ENCODE measurements at places on chromosomes 5 and 9.
A peak's percentile ranks its signal among the peaks of the same experiment; 100 is the strongest.

DNA sequence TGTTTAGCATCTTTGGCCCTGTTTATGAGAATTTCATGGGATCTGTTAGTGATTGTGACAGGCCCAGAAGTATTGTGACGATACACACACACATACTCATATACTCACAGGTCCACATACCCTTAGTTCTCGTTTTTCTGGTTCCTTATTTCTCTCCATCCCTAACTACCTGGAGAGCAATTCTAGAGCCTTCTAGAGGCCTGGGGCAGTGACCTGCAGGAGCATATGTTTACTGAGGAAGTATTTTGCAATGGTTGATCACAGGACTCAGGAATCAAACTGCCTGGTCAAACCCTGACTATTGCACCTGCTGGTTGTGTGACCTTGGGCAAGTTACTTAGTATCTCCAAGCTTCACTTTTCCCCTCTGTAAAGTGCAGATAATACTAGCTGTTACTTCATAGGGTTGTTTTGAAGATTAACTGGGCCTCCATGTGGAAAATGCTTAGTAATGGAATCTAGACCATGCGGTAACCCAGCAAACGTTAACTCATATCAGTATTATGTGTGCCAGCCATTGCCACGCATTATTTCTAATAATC lies 8.7 kb downstream of the PAPPA start:
- DNase-seq: no peak

- no peak for DNase-seq
Measured at GRCh38 chr9:116369706-116370105, 216.1 kb downstream of the PAPPA start.

- DNase-seq: peak; percentile 49
Measured at GRCh38 chr5:134527156-134527960, 1.9 kb downstream of the JADE2 start.

- DNase-seq: no peak
Measured at GRCh38 chr5:76544268-76544926, 78.8 kb downstream of the F2RL2 start.

GRCh38 chr9:69946800-69947437 lies 96.7 kb upstream of the MAMDC2 start:
- DNase-seq: no peak

DNA sequence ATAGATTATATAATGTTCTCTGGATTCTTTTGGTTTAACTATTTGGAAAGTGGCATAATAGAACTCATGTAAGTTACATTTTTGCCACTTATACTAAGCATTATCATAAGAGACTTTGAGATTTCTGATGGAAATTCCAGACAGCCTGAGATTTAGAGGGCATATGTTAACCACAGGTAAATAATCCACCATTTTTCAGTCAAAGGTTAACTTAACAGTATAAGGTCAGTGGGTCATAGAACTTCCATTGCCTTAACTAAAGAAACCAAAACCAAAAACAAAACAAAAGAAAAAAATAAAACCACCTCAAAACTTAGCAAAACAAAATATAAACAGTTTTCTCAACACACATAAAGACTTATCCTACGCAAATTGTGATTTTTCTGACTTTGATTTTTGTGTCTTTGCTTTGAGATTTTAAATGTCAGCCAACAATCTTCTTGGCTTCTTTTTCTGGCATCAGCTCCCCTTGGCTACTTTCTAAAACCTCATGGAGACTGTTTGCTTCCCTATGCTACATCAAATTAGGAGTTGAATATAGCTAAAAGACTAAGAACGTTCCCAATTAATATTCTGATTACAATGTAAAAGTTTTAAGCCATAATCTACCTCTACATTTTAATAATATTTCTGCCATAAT lies 430.1 kb upstream of the DAB2 start:
- no peak for DNase-seq

DNA sequence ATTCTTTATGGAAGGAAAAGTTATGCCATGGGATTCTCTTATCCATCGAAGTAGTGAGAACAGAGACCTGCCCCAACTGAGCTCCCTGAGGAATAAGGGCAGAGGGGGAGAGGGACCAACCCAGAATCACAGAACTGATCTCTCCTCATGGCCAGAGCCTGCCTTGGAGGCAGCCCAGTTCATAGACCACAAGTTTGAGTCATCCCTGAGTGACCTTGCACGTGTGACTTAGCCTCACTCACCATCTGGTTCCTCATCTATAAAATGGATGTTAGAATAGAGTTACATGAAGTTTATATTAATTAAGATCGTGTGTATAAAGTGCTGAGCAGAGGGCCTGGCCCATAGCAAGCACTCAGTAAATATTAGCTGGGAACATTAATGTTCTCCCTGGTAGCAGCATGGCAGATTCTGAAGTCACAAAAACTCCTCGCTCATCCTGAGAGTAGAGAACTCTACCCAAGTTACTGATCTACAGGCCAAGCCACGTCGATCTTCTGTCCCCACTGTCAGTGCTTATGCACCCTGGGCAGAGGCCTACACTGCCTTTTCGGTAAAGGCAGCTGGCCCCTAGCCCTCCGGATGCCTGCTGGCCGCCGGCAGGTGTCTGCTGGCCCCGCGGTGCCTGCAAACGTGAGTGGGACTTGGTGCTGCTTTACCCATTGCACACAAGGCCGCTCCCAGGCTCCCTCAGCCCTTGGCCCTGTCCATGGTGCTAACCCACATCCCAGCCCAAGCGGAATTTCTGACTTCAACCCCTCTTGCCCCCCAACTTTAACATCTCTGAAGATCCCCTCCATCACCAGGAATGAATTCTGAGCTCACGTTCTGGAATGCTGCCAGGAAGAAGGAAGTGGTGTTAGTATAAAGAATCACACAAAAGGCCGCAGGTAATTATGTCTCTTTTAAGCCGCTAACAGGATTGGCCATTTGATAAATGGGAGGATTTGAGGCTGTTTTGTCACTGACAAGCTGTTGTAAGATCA lies 61.1 kb upstream of the ARAP3 start:
- DNase-seq: peak; percentile 50

DNA sequence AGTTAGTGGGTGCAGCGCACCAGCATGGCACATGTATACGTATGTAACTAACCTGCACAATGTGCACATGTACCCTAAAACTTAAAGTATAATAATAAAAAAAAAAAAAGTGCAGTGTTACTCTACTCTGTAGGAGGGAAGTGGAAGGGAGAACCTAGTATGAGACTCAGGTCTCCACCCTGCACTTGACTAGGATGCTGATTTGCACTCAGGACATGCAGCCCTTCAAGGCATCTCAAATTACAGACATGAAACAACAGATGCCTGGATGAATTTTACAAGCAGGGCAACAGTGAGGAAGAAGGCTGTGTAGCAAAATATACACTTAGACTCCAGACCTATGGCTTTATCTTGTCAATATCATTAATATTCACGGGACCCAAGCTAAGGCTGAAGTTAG lies 16.5 kb downstream of the TRIM32 start:
- DNase-seq: no peak

GRCh38 chr9:4105183-4105582 lies 194.7 kb downstream of the GLIS3 start:
- DNase-seq: no peak

GRCh38 chr5:138408023-138408422 lies 30.8 kb upstream of the REEP2 start:
- no peak for DNase-seq

DNA sequence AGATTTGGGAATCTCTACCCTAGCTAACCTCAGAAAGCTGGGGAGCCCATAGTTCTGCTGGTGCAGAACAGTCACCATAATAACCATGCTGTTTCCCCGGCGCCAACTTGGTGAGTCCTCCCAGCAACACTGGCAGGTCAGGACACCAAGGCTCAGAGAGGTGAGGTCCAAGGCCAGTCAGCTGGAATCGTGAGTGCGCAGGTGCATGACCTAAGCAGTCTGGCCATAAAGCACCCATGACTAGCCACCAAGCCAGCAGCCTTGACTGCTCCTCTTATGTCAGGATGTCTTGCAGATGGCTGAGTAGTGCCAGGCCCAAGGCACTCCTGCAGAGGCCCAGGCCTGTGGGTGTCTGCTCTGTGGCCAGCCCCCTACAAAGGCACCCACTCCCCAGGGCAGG lies 2.6 kb downstream of the RNF44 start:
- DNase-seq: no peak

- no peak for DNase-seq
Measured at GRCh38 chr9:35793461-35793860, 2.1 kb downstream of the NPR2 start.

DNA sequence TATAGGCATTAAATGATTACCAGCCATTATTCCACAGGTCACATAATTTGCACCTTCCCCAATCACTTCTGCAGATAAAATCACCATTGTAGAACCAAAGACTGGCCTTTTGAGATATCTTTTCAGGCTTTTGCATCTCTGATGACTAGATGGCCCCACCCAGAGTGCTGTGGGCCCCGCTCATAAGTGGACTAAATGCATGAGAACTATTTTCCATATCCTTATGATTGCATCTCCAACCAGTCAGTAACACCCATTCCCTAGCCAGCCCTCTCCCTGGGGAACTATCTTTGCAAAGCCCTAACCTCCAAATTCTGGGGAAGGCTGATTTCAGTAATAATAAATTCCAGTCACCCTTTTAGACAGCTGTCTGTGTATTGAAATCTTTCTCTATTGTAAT lies 53.5 kb upstream of the CDH9 start:
- no peak for DNase-seq

DNA sequence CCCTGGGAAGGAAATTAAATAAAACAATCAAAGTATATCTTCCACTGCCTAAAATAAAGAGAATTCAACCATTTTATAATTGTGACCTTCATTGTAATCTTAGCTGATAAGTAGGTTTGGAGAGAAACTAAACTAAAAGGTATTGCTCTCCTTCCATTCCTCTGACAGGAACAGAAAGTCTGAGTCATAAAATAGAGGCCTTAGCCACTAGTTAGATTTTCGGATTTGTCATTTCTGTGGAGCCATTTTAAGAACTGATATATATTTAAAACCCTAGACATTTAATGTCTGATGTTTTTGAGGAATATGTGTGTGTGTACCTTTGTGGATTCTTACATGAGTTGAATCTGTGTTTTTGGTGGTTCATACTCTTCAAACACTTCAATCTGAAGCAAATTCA lies 11.8 kb upstream of the TMC1 start:
- DNase-seq: no peak

DNA sequence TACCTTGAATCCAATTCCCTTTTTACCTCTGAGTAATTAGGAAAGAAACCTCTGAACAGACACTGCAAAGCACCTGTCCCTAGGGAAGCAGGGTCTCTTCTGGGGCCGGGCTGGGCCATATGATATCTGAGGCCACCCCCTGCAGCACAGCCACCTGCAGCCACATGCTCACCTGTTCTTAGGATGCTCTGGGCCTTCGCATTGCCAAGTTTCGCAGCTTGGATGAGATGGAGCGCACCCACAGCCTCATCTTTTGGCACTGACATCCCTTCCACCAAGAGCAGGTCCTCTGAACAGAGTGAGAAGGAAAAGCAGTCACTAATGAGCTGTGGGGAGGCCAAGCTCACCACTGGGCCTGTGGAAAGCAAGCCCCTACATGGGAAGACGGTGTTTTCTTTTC lies 27.3 kb downstream of the CLTA start:
- DNase-seq: peak; percentile 25

DNA sequence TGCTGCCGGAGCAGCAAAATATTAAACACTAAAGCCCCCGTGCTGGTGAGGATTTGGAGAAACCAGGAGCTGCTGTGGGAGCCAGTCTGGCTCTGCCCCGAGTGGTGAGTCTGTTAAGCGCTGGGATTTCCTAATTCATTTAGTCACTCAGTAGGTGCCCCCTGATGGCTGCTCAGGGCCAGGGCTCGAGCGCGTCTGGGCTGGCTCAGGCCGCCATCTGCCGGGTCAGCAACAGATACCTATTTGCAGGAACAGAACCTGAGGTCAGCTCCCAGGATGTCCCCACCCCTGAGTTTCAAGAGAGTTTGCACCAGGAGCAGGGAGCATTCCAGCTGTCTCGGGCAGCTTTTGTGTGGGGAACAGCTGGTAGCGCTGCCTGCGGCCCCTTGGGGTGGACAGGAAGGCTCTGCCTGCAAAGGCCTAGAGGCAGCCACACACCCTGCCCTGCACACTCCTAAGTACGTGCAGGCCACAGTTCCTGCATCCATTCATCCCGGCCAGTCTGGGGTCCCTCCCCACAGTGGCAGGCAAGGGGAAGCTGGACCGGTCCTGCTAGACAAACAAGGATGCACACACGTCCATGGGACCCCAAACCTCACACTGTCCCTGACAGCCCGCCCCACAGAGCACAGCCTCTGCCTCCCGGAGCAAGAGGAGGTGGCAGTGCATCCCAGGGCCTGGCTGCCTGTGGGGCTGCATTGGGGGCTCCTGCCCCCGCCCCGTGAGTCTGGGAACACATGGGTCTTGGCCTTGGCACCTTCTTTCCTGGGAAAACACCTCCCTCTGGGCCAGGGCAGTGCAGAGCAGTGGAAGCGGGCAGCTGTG lies 83.7 kb downstream of the ADAMTS2 start:
- DNase-seq: no peak

DNA sequence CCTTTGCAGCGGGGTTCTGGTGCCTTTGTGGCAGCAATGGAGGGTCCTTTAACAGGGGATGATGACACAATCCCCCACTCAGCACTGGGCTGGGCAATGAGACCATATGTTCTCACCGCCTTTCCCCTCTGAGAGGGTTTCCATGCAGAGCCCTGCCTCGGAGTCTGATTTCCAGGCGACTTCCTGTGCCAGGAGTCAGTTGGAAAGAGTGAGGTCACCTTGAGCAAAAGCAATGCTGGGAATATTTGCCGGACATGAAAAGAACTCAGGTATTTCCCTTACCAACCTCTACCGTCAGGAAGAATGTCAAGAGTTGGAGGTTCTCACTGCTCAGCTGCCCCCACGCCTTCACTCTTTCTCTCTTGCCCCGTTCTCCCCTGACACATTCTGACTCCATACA lies 284.2 kb upstream of the IRX1 start:
- no peak for DNase-seq

GRCh38 chr9:95102572-95102971 lies 214.9 kb downstream of the FANCC start:
- DNase-seq: no peak

- no peak for DNase-seq
Measured at GRCh38 chr5:56814361-56814962, 887 bp upstream of the MAP3K1 start.

DNA sequence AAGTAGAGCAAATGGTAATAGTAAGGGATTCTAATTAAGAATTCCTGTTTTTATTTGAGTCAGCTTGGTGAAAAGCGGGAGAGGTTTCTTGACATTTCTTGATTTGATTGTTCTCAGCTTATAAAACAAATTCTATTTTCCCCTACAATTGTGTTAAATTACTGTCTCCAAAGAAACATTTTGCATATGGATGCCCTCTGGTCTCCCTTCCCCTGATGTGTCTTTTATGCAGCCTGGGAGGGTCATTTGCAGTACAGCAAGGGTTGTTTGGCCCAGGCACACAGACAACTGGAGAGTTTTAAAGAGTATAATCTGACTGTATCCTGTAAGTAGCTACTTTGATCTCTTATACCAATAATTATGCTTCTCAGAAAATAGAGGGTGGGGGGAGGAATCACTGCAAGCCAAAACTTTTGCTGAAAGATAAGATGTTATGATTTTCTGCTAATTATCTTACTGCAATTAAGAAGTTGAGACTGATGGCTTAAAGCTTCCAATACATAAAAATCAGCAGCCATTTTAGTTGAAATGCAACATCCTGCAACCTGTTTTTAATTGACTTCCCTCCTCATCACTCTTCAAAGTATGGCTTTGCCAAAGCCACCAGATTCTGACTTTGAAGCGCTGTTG lies 204.1 kb upstream of the SEMA6A start:
- no peak for DNase-seq

GRCh38 chr9:76676857-76677256 lies 87.4 kb upstream of the PCA3 start:
- peak; percentile 79 for DNase-seq

GRCh38 chr9:14935964-14936363 lies 25.7 kb upstream of the FREM1 start:
- DNase-seq: no peak
